ENCODE measurements at places on chromosomes 1 and 21.
A peak's percentile ranks its signal among the peaks of the same experiment; 100 is the strongest.

- no peak for DNase-seq
These were observed 457.3 kb upstream of the VAMP3 start for GRCh38 chr1:7313826-7314225.

- DNase-seq, result no peak
These were observed 18.9 kb downstream of the EPB41 start for GRCh38 chr1:28933277-28933676.

GRCh38 chr1:245148861-245149260, 5.9 kb upstream of the KIF26B start:
- no peak for DNase-seq

DNA sequence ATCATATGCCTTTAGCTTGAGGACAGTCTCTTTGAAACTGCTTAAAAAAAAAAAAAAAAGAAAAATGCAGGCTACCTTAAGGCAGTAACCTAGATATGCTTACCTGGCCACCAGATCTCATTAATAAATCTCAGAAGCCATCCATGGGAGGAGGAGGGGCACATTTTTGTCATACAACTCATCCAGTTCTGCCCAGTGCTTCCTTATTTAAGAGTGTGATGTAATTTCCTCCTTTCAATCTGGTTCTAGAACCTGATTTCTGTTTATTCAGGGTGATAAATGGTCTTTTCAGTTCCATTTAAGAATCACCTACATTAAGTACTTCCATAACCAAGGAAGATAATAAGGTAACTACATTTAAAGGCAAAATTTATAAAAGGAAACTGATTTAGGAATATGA, 6.1 kb downstream of the ERRFI1 start:
- no peak for DNase-seq

- no peak for DNase-seq
These were observed 15.1 kb downstream of the LCA5L start for GRCh38 chr21:39430457-39430856.

- DNase-seq, result no peak
These were observed 107.5 kb upstream of the HOOK1 start for GRCh38 chr1:59707178-59707791.

DNA sequence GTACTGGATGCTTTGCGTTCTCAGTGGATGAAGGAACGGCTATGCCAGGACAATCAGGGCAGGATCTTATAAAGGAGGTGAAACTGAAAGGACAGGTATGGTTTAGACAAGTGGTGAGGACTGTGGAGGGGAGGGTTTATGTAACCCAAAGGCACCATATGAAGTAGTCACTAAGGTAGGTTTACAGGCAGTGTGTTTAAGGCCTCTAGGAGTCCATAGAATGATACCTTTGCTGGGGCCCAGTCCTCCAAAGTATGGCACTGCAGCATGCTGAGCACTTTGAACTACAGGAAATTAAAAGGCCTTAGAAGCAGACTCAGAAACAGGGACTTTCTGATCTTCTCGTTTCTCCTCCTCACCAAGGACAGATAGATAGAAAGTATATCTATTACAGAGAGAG, 304.7 kb upstream of the USP25 start:
- DNase-seq, result no peak

DNA sequence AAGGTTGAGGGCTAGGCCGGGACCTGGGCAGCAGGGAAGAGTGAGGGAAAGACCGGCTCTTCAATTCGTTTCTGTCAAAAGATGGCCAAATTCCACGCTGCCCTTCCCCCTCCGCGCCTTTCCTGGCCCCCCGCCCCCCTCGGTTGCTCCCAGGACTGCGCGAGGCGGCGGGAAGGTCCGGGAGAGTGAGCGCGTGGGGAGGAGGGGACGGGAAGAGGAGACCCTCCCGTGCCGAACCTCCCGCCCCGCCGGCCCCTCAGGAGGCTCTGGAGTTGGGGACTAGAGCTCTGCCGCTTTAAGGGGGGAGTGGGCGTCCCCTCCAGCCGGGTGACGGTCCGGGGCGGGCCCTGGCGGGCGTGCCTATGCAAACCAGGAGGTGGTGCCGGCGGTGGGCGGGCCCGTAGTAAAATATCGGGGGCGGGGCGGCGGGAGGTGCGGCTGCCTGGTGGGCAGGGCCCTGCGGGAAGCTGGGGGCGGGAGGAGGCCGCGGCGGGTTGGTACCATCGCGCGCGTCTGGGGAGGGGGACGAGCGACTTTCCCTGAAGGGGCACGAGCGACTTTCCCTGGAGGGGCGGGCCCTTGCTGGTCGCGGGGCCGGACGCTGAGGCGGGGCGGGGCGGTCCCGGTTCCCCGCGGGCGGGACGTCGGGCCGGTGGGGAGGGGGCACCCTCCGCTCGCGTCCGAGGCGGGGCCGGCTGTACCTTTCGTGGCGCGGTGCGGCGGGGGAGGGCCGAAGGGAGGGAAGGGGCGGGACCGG, 58.2 kb downstream of the BCL9 start:
- DNase-seq, result peak; percentile 98

DNA sequence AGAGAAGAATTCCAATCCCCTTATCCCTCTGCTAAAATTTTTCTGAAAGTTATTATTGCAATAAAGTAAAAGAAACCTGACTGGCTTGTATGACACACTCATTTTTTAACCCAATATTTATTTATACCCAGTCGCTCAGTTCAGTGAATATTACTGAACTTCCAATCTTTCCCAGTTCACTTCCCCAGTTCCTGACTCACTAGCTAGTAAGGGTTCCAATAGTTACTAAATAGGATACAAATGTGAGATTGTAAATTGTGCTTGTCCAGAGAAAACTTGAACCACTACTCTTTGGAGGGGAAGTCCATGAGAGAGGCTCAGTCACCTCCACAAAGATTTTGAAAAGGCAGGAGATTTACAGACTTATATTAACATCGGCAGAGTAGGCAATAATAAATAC, 31.4 kb downstream of the PRDX6 start:
- no peak for DNase-seq

DNA sequence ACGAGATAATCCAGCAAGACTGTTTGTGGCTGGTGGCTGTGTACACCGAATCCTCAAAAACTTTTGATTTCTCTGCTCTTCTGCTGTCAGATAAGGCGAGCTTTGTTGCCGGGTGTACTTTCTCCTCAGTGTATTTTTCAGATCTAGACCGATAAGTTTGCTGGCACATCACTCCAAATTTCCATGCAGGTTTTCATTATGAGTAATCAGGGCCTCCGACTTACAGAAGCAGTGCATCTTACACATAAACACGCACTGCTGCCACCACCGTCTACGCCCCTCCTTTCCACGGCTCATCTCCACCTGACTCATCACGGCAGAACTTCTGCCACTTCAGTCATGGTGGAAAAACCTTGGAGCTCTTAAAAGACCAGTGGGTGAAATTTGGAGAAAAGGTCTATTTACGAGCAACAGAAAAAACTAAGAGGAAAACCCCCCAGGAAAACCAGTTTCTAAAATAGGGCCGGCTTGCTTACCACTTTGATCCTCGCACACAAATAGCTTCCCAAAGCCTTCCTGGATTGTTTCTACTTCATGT, 7.7 kb downstream of the ZBTB21 start:
- peak; percentile 73 for DNase-seq

DNA sequence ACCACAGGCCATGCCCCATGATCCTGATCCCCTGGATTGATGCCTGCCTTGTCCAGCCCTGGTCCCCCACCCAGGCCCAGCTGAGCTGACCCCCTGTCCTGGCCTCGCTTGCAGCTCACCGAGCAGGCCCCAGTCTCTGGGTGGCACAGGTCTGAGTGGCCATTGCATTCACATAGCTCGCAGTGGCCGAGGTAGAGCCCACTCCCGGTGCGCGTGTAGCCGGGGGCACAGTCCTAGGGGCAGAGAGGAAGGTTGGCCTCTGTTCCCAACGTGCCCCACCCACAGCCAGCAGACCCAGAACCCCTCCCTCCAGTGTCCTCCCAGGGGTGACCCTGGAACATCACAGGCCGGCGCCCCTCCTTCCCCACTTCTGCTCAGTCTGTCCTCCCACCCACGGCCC, 51.9 kb downstream of the LDLRAD2 start:
- no peak for DNase-seq

GRCh38 chr1:179053486-179053885, 27.8 kb downstream of the FAM20B start:
- no peak for DNase-seq

DNA sequence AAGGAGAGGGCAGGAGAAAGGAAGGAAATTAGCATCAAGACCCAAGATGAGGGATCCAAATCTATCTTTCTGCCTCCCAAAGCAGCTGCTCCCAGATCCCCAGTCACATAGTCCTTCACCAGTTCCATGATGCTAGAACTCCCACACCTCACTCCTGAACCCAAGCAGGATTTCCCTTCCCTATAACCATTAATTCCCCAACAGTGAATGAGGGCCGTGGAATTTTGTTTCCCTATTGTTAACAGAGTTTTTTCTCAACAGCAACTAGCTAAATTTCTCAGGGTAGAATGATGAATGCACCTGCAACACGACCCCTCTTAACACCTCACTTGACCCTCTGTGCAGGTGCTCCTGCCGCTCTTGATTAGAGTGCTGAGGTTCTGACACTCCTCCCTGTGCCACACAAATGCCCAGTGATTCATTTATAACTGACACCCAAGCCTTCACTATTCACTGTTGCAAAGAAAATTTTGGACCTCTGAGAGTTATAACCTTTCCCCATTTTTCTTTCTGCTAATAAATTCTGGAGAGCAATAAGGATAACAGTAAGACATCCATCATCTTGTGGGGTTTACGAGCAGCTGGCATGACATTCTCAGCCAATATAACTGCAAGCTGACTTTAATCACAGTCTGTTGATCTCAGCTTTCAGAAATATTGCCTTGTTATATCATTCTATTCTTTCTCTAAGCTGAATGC, 25.4 kb upstream of the NPL start:
- no peak for DNase-seq

DNA sequence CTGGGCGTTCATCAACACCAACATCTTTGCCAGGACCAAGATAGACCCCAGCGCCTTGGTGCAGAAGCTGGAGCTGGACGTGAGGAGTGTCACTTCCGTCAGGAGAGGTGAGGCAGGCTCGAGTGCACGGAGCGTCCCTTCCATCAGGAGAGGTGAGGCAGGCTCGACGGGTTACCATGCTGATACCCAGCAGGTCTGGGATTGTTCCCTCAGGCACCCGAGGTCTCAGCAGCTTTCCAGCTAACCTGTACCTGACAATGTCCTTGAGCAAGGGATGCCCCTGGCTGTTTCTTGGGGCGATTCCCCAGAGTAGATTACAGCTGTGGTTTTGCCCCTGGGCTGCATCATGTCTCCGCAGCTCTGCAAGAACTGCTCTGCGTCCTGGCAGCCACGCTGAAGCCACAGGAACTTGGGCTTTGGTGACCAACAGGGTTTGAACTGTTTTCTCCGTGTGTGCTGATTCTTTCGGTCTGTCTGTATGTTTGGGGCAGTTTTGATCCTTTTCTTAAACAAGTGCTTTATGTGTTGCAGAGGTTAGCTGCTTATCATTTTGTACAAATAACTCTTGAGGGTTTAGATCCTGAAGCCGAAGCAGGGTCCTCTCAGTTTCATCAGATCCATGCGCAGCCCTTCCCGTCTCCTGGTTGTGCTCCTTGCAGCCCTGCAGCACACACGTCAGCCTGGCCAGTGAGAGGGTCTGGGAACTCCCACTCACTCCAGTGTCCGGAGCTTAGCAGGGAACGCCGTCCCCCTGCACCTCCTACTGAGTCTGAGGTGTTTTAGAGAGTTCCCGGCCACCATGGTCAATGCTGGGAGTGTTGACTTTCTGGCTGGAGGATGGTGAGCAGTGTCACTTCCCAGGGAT, 4.1 kb downstream of the SLX9 start:
- DNase-seq, result no peak

- no peak for DNase-seq
These were observed 151.8 kb downstream of the TENT5C start for GRCh38 chr1:117757668-117758067.

DNA sequence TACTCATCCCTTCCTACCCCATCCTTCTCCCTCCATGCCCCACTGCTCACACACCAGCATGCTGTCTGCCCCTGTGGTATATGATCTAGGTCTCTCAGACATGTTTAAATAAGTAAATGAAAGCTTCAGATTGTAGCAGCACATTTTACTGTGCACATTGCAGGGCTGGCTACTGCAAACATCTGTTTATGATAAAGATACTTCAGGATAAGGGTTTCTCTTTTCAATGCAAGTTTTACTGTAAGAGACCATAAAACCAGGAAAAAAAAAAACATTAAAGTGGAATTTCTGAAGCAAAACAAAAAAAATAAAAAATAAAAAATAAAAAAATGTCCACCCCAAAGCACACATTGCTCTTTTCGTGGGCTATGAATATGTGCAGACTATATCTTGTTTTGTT, 184.4 kb downstream of the USH2A start:
- DNase-seq, result no peak

- no peak for DNase-seq
These were observed 85.5 kb downstream of the DDAH1 start for GRCh38 chr1:85379203-85380136.

DNA sequence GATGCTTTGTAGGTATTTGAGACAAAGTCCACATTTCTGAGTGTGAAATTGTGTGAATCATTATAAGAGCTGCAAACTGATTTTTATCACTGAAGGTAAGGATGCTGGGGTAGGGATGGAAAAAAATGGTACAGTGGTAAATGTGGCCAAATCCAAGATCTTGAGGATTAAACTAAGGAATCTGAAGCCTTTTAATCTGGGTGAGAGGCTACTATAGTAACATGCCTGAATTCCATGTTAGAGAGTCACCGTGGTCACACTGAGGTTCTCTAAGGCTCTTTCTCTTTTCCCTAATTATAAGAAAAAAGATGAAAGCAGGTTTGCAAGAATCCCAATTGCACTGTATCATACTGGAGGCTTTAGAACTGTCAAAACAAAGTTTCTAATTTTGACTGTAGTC, 17.6 kb downstream of the PTGER3 start:
- DNase-seq, result no peak

GRCh38 chr1:168390271-168390670, 109.6 kb downstream of the TBX19 start:
- DNase-seq, result no peak

DNA sequence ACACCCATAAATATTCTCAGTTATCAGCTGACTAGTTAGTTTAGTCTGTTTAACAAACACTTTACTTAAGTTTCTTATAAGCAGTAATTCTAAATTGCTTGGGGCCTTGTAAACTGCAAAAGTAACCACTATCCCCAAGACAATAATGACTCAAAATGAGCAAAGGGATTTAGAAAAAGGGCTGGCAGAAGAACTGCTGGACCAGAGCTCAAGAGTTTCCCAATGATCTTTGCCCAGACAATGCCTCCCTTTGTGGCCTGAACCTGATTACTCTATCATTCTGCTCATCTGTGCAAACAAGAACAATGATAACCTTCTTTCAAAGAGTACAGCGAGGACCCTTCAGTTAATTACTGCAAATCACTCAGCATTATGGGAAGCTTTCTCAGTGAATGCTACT, 123.5 kb downstream of the TIAM1 start:
- no peak for DNase-seq

GRCh38 chr1:62057230-62057629, 137.4 kb upstream of the L1TD1 start:
- no peak for DNase-seq

- no peak for DNase-seq
These were observed 104.9 kb upstream of the EDN2 start for GRCh38 chr1:41589395-41589794.

Measured in stimulated activated CD4-positive, alpha-beta T cell treated with anti-CD3 and anti-CD28 coated beads, Interleukin-4, amount 100 ng/mL, for 1 hour (primary cell).